PC-3 (cell line): ENCODE measurements at places on chromosomes 2 and 18. TPM values are rescaled to one million over a fixed set of nuclear protein-coding genes. Genes with fewer than 3 reads are reported as not detected.

DNA sequence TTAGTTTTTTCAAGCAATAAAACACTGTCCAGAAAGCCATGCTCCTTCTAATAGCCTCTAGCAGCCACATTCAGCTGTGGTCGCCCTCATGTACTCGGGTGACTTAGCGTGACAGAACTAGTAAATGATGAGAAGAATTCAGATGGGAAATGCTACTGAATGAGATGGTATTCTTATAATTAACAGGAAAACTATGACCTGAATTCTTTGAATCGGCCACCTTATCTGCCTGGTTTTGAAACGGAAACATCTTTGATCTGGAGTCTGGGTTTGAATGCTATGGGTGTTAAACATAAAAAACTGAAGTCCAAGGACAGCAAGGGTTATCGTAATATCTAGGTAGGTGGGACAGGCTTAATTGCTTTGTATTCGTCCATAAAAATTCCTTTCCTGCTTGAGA is 138.8 kb upstream of the DNMT3A start:
- H3K27ac ChIP-seq, result no peak overlapping the region
- H3K27me3 ChIP-seq, result no peaks in the 10 kb centered on the region
- no peak overlapping the region for H3K4me3 ChIP-seq
- DNase-seq, result no peak
- H3K4me1 ChIP-seq, result no peaks in the 10 kb centered on the region

DNA sequence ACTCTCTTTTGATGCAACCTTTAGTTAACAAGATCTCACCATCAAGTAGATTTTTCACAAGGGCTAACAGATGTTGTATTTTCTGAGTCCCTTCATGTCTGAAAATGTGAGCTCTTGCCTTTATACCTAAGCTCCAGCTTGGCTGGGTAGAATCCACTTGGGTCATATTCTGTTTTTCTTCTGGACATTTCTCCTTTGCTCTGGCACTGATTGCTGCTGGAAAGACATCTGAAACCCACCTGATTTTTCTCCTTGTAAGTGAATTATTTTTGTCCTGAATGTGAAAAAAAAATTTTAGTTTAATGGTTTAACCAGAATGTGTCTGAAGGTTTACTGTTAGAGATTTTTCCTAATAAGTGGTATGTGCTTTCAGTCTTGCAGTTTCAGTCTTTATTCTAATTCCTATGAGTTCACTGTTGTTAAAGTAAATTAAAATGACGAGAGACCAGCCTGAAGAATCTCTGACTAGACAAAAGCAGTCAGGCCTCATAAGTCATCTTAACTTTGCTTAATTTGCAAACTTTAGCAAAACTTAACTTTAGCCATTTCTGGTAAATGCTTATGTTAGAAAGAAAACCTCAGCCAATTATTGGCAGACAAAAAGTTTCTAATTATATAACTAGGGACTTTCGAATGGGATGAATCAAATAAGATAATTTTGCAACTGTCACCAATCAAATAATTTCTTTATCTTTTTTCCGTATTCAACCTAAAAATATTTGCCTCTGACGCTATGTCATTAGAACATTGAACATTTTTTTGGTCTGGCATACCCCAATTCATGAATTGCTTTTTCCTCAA is 70.8 kb downstream of the ACAA2 start:
- no peak overlapping the region for H3K27ac ChIP-seq
- H3K4me3 ChIP-seq, result no peak overlapping the region
- H3K36me3 ChIP-seq, result no peaks in the 10 kb centered on the region
- DNase-seq, result no peak
- H3K4me1 ChIP-seq, result no peaks in the 10 kb centered on the region

DNA sequence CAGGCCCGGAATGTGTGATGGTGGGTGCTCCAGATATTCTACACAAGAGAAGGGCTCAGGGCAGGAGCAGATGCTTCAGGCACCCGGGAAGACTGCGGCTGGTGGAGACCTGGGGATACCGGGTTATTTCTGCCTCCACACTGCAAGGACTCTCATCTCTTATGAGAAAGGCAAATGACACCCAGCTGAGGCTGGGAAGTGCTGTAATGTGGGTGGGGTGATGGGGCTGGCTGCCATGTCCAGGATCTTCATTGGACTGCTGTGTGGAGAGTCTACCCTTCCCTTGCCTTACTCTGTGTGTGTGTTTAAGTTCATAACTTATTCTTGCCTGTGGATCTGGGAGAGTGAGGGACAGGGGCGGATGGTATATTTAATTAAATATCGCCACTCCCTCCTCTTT is 124.1 kb downstream of the KLHL29 start:
- H3K27ac ChIP-seq, result no peak overlapping the region
- H3K4me3 ChIP-seq, result no peak overlapping the region
- H3K27me3 ChIP-seq, result no peaks in the 10 kb centered on the region
- no peaks in the 10 kb centered on the region for H3K36me3 ChIP-seq
- no peaks in the 10 kb centered on the region for H3K4me1 ChIP-seq

DNA sequence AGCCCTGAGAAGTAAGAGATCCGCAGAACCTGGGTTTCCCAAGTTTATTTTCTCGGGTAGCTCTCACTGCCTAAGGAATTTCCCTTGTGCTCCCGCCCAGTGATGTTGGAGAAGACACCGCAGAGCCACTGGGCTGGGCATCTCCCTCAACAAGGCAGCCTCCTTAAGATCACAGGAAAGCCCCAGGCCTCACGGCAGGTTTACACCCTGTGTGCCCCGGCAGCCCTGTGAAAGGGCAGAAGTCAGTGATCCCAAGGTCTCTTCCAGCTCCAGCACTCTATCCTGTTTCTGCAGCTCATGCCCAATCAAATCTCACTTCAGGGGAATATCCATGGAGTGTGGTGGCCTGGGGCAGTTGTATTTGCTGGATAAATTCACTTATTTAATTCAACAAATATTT is 66.5 kb downstream of the ACTR2 start:
- no peak for DNase-seq
- no peak overlapping the region for H3K4me3 ChIP-seq
- peaks cover 3% of the 10 kb centered on the region; the same call in 1 of the 2 replicates for H3K4me1 ChIP-seq
- no peak overlapping the region for H3K27ac ChIP-seq
- H3K36me3 ChIP-seq, result no peaks in the 10 kb centered on the region

- peaks cover 8% of the 10 kb centered on the region; the same call in 1 of the 2 replicates for H3K4me1 ChIP-seq
- H3K27me3 ChIP-seq, result no peaks in the 10 kb centered on the region
- DNase-seq, result no peak
- H3K4me3 ChIP-seq, result no peak overlapping the region
- no peak overlapping the region for H3K27ac ChIP-seq
Observed at GRCh38 chr18:34942975-34943374, 98.2 kb upstream of the MAPRE2 start.

DNA sequence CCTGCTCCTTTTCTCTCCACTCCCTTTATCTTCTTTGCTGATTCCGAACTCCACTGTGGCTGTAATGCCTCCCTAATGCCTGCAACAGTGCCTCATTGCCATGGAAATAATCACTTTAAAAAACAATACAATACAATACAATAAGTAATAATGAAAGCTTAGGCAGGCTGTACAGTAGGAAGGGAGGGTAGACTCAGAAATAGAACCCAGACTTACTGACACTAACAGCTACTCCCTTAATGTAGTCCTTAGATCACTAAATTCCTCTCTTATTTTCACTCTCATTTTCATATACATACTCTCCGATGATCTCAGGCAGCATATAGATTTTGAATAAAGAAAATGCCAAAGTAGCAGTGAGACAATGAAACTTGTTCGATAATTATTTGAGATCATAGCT is 70.2 kb downstream of the DLGAP1 start:
- no peak for DNase-seq
- H3K4me3 ChIP-seq, result no peak overlapping the region
- no peaks in the 10 kb centered on the region for H3K36me3 ChIP-seq
- no peak overlapping the region for H3K27ac ChIP-seq
- no peaks in the 10 kb centered on the region for H3K27me3 ChIP-seq
- no peaks in the 10 kb centered on the region for H3K4me1 ChIP-seq

DNA sequence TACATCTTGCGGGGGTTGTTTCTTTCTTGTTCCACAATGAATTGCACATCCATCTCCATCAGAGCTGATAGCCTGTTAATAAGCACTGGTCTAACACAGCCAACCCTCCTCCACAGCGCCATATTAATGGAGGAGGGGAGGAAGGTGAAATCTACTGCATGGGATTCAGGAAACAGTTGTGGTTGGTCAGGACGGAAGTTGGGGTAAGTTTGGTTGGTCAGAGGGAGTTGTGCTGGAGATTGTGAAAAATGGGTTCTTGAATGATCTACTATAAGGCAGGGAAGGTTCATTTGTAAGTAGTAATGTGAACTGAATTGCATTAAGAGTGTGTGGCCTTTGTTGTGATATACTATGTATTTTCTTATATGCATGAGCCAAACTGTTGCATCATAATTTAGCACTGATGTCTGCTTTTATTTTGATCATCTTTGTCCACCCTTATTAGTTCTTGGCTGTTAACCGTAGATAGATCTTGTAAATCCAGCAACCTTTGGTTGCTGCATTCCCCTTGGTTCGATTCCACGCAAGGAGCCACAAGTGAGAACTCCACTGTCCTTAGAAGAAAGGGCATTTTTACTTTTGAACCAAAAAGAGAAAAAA is 150.6 kb upstream of the MAPRE2 start:
- no peak overlapping the region for H3K4me3 ChIP-seq
- H3K36me3 ChIP-seq, result no peaks in the 10 kb centered on the region
- no peak overlapping the region for H3K27ac ChIP-seq
- DNase-seq, result no peak
- no peaks in the 10 kb centered on the region for H3K4me1 ChIP-seq
- H3K27me3 ChIP-seq, result no peaks in the 10 kb centered on the region

- no peaks in the 10 kb centered on the region for H3K36me3 ChIP-seq
- H3K4me3 ChIP-seq, result no peak overlapping the region
- H3K27me3 ChIP-seq, result no peaks in the 10 kb centered on the region
- H3K4me1 ChIP-seq, result peaks cover 14% of the 10 kb centered on the region
Observed at GRCh38 chr2:40859617-40860016, 407.7 kb upstream of the SLC8A1 start.

- no peaks in the 10 kb centered on the region for H3K36me3 ChIP-seq
- H3K4me1 ChIP-seq, result no peaks in the 10 kb centered on the region
- no peak overlapping the region for H3K27ac ChIP-seq
- DNase-seq, result no peak
- no peak overlapping the region for H3K4me3 ChIP-seq
Observed at GRCh38 chr2:88218981-88219380, 48.8 kb downstream of the THNSL2 start.

C2orf72 gene
- total RNA-seq, result 0.40 and 4.3 TPM in 2 replicates

STARD6 gene
- not detected in 2 replicates for total RNA-seq

- DNase-seq, result no peak
- H3K4me1 ChIP-seq, result no peaks in the 10 kb centered on the region
- no peaks in the 10 kb centered on the region; the same call in 1 of the 2 replicates for H3K27me3 ChIP-seq
- H3K27ac ChIP-seq, result no peak overlapping the region
- H3K36me3 ChIP-seq, result no peaks in the 10 kb centered on the region
Observed at GRCh38 chr18:52216666-52217065, 123.3 kb upstream of the DCC start.

CYP26B1 gene
- total RNA-seq, result 1.6 and 3.9 TPM in 2 replicates

DNA sequence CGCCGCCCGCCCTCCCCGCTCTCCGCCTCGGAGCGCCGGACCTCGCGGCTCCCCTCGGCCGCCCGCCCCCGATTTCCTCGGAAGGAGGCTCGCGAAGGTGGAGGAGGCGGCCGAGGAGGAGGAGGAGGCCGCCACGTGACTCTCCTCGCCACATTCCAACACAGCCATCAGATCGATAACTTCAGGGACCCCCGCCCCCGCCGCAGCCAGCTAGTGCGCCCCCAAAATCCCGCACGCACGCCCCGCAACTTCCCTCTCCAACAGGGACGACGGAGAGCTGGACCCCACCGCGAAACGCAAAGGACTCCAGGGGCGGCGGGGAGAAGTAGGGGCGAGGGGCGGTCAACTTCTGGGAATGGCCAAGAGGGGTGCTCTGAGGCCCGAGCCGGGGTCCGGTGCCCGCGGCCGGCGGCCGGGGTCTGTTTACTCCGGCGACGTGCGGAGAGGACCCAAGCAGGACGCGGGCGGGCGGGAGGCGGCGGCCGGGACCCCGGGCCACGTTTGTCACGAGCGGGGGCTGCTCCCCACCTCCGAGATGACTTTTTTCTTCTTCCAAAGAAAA is 2.0 kb downstream of the ZNF521 start:
- no peak overlapping the region for H3K27ac ChIP-seq
- H3K27me3 ChIP-seq, result peaks cover 88% of the 10 kb centered on the region
- H3K4me3 ChIP-seq, result peak overlapping the region; percentile 83

GRCh38 chr2:10911291-10912075 is at the start of gene KCNF1:
Gene KCNF1, plus strand, starts transcription at chr2:10911934. Its CDS starts 493 bp downstream, at chr2:10912427.
- H3K27ac ChIP-seq, result no peak within 1 kb of the TSS
- no peaks in the 10 kb centered on the region for H3K27me3 ChIP-seq
- DNase-seq, result peak; percentile 51
- H3K4me3 ChIP-seq, result peak within 1 kb of the TSS; percentile 50; the same call in 1 of the 2 replicates
- H3K4me1 ChIP-seq, result no peaks in the 10 kb centered on the region
- no peaks in the 10 kb centered on the region for H3K36me3 ChIP-seq

- peak; percentile 47 for DNase-seq
- peak within 1 kb of the TSS; percentile 65 for H3K27ac ChIP-seq
- peaks cover 14% of the 10 kb centered on the region; the same call in 1 of the 2 replicates for H3K4me1 ChIP-seq
- H3K27me3 ChIP-seq, result no peaks in the 10 kb centered on the region
Observed at GRCh38 chr18:36297417-36298125, at the start of gene FHOD3. Gene FHOD3, plus strand, starts transcription at chr18:36297713. Its CDS starts 123 bp downstream, at chr18:36297836.

DNA sequence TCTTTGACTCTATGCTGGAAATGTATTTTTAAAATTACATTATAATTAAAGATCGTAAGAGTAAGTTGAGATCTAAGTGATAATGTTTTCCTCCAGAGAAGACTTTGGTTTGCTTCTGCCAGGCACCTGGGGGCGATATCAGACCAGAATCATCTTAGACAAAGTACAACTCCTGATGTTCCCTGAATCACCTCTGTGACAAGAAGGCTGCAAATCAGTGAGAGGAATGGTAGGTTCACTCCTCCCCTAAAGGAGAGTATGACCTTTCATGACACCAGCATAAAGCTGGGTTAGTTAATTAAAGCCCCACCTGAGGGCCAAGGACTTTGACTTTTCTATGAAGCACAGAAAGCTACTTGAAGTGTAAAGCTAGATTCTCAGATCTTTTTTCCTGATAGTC is 114.4 kb upstream of the DTNA start:
- H3K4me3 ChIP-seq, result no peak overlapping the region
- H3K36me3 ChIP-seq, result no peaks in the 10 kb centered on the region
- H3K27ac ChIP-seq, result no peak overlapping the region
- H3K27me3 ChIP-seq, result no peaks in the 10 kb centered on the region

ADAM23 gene
- total RNA-seq, result 0.22 and 0.69 TPM in 2 replicates

PSMA8 gene
- not detected in 2 replicates for total RNA-seq

GRCh38 chr18:62341473-62341872 is 16.4 kb downstream of the TNFRSF11A start:
- H3K4me1 ChIP-seq, result peaks cover 34% of the 10 kb centered on the region
- DNase-seq, result no peak
- no peak overlapping the region for H3K27ac ChIP-seq
